NCI-H526 treated with DMSO at 0.1 percent for 48 hours (cell line): ENCODE measurements at places on chromosomes 7 and 10.

GRCh38 chr7:131103997-131104396 is 223.7 kb upstream of the MKLN1 start:
- no peak for DNase-seq

GRCh38 chr10:13420532-13421307 is 72.6 kb upstream of the SEPHS1 start:
- DNase-seq: no peak

DNA sequence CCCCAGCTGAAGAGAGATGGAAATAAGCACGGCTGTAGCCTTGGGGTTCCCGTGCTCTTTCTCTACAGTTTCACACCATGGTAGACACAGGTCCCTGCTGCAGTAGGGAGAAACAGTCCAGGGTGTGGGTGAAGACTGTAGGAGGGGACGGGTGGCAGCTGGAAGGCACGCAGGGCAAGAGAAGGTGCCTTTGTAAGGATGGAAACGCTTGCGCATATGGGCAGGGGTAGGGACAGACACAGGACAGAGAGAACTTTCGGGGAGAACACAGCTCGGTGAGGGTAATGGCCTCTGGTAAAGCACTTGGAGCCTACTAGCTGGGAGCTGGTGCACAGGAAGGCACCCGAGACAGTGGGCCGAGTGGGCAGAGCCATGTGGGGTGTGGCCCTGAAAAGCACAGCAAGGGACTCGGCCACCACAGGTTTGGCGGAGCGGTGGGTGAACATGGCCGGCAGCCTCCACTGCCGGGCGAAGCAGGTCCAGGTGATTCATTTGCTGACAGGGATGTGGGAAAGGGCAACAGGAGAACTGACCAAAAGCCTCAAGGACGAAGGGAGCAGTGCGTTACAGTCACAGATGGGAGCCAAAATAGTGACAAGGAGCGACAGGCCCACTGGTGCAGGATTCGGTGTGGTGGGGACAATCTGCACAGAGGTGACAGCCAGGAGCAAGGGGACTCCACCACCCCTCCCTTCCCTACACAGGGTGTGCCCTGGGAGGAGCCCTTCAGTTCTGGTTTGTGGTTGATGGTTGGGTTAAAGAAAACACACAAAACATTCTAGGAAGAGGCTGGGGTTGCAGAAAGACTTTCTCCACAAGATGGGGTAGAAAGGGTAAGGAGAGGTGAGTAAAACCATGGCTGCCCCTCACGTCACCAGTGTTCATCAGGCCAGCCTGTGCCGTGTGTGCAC is 97.1 kb downstream of the VOPP1 start:
- no peak for DNase-seq

DNA sequence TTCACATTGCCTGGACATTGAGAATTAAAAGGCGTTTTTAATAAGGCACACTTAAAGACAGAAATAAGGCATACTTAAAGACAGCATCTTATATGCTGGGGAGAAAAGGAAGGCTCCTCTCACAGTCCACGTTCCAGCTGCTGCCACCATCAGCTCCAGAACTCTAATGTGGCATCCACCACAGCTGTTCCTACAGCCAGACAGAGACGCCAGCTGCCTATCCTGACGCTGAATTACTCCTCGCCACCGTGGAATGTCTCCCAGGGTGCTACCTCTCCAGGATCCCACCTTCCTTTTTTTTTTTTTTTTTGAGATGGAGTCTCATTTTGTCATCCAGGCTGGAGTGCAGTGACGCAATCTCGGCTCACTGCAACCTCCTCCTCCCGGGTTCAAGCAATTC is 30.8 kb downstream of the SLC37A3 start:
- no peak for DNase-seq

DNA sequence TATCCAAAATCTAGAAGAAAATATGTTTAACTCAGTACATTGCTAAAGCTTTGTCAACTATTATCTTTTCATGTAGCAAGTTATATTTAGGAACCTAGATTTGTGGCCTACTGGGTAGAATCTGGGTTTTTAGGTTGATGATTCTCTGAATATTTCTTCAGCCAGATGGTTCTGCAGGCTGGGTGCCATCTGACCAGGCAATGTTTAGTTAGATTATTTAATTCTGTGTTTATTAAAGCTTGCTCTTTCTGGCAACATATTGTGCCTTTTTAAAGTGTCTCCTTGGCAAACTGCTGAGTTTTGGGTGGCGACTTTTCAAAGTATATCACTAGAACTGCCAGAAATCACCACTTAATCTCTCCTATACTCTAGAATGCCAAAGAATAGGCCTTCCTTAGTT is 114.1 kb downstream of the LHFPL3 start:
- no peak for DNase-seq
